ENCODE measurements at places on chromosomes 11 and 22.
A peak's percentile ranks its signal among the peaks of the same experiment; 100 is the strongest.

DNA sequence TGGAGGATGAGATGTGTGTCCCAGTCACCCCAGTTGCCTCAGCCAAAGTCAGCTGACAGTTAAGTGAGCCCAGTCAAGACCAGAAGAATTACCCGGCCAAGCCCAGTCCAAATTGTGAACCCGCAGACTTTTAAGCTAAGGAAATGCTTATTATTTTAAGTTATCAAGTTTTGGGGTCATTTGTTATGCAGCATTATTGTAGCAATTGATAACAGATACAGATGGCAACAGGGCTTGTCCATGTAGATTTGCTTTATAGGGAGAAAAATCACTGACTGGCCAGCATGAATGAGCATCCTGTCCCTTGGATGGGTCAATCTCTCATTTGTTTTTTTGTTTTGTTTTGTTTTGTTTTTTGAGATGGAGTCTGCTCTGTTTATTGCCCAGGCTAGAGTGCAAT is 22.9 kb downstream of the SDHAF2 start:
- DNase-seq, result no peak

- no peak for DNase-seq
Measured at GRCh38 chr11:10697323-10697620, 3.7 kb upstream of the IRAG1 start.

GRCh38 chr11:106990331-106990730 is 27.9 kb downstream of the GUCY1A2 start:
- DNase-seq, result no peak

GRCh38 chr22:32996276-32996675 is 61.9 kb downstream of the SYN3 start:
- DNase-seq, result no peak

GRCh38 chr22:29302402-29302680 is 4.1 kb upstream of the GAS2L1 start:
- DNase-seq, result no peak

DNA sequence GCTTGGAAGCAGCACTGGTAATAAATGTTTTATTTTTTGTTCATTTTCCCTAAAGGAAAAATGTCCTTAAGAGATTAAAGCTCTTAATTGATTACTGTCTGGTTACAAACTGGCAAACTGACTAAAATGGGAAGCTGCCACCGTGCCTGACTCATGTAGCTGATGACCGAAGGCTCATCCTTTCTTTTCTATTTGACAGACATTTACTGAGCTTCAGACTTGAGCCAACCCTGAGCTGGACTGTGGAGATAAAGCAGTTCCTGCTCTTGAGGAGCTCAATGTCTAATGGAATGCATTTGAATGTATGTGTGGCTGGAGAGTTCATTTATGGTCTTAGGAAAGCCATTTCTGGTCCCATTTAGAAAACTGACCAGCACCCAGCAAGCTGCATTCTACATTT is 91.3 kb downstream of the RNF169 start:
- peak; percentile 19 for DNase-seq

- DNase-seq, result peak; percentile 32
Measured at GRCh38 chr11:118522571-118523072, 4.7 kb upstream of the TTC36 start.

DNA sequence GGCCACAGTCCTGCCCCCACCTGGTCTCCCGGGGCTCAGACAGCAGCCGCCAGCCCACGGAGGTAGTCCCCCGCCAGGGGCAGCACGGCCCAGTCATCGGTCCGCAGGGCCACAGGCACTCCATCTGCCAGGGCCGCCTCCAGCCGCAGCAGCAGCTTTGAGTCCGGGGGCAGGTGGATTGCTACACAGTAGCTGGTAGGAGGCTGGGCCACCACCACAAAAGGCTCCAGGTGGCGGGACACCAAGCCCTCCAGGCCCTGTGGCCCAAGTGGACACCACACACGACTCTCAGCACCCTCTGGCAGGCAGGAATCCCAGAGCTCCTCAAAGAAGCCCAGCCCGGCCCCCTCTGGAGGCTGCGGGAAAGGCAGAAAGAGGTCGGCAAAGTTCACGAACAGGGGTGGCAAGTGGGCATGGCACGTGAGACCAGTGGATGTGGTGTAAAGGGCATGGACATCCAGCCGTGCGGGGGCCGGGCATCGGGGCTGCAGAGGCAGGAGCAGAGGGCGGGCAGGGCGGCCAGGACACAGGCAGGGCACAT is 2.9 kb downstream of the AP5B1 start:
- no peak for DNase-seq

GRCh38 chr11:37643968-37644367 is 1045.9 kb upstream of the RAG2 start:
- DNase-seq, result no peak
